WTC11 (cell line): ENCODE measurements at places on chromosomes 1 and 21. TPM values are rescaled to one million over a fixed set of nuclear protein-coding genes. Genes with fewer than 3 reads are reported as not detected.

The ANKRD35 gene
- total RNA-seq = 2.7 to 3.2 TPM (median 2.9 TPM) in 3 replicates

The PLXNA2 gene
- 2.4 to 4.2 TPM (median 3.5 TPM) in 3 replicates for total RNA-seq

The RNASEL gene
- 0.64 to 0.87 TPM (median 0.77 TPM) in 3 replicates for total RNA-seq

The CYP4A11 gene
- total RNA-seq = 0.11 to 0.53 TPM (median 0.23 TPM) in 3 replicates

The RPE65 gene
- total RNA-seq = not detected in 3 replicates

The RBM11 gene
- 2.9 to 4.4 TPM (median 3.9 TPM) in 3 replicates for total RNA-seq

The L1TD1 gene
- 296 to 319 TPM (median 303 TPM) in 3 replicates for total RNA-seq

The NBPF6 gene
- total RNA-seq = not detected in 3 replicates

The PRAMEF13 gene
- not detected in 3 replicates for total RNA-seq

The TXNIP gene
- total RNA-seq = 56.7 to 76.8 TPM (median 73.8 TPM) in 3 replicates
